HCEC 1CT (cell line): ENCODE measurements at places on chromosomes 4 and X.

GRCh38 chr4:33837043-33837838 is 2407.1 kb downstream of the ARAP2 start:
- peak; percentile 74 for DNase-seq

DNA sequence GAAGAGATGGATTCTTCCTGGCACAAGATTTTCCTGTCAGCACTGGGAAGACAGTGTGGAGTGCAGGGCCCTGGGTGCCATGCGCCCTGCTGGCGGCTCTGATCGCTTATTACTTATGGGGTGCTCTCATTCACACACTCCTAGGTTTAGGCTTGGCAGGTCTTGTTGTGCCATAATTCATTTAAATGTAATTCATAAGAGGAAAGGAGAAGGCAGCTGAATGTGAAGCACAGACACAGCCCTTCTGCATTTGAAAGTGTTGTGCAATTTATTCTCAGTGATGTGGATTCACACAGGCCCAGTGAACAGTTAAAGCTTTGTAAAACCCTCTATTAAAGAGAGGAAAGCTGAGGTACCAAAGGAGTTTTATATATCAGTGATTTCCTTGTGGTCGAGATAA is 249.7 kb downstream of the C4orf33 start:
- no peak for DNase-seq

DNA sequence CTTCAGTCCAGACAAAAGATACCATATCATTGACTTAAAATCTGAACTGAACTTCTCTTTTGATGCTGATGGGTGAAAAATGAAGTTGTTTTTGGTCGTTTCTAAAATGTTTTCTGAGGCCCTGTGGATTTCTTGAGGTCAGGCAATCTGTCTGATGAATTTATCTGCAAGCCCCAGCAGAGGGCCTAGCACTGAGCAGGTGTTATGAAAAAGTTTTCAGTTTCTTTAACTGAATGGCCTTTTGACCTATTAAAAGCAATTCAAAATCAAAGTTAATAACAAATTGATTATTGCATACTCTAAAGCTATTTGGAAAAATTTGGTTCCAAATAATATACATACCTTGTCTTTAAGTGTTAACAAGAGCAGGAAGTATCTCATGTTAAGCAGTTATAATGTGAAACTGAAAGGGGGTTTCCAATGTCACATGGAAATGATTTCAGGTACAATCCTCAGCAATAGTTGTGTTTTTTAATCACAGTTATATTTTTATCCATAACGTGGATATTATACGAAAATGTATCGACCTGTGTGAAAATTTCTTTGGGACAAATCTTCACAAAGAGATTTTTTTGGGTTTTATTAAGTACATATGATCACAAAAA is 285.0 kb downstream of the SPANXN1 start:
- DNase-seq: no peak

DNA sequence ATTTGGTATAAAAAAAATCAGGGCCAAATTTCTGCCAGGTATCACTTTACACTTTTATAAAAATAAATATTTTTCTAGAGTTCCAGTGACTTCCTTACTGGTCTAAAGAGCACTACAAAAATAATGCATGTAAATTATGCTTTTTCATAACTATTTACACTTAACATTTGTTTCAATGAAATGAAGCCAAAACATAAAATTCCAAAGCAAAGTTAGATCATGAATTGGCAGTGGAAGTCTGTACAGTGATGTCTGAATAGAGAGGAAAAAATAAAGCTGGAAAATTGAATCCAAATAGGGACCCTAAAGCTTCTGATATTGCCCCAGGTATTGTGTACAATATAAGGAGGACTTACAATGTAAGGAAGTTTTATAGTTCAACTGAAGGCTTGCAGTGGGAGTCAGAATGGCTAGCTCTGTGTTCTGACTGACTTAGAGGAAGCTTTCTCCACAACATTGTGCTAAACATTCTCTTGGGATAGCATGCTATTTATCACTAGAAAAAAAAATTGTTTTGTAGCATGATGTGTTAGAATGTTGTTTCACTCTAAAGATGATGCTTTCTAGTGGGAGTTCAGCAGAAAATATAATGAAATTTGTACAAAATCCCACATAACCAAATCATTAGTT is 288.2 kb upstream of the UGT8 start:
- DNase-seq: no peak

GRCh38 chr4:112951362-112952312 is 97.8 kb upstream of the ANK2 start:
- peak; percentile 3 for DNase-seq

GRCh38 chr4:177860171-177860570 is 417.9 kb upstream of the AGA start:
- no peak for DNase-seq

- DNase-seq: no peak
Measured at GRCh38 chrX:23844502-23845138, 61.6 kb downstream of the SAT1 start.

DNA sequence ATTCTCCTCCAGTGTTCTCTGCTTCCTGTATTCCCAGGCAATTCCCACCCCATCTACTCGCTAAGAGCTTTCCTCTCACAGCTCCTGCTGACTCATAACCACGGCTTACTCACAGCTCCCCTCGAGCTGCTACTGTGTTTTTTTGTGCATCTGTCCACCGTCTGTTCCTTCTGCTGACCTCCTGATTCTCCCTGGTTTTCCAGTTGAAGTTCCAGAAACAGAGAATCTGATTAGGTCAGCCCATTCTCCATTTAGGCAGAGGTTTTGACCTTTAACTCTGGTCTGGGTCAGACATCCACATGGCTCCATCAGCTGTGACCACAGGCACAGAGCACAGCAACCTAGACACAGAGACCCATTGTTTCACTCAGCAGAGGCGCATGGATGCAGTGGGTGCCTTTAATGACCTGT is 5.5 kb upstream of the SMIM20 start:
- peak; percentile 91 for DNase-seq

DNA sequence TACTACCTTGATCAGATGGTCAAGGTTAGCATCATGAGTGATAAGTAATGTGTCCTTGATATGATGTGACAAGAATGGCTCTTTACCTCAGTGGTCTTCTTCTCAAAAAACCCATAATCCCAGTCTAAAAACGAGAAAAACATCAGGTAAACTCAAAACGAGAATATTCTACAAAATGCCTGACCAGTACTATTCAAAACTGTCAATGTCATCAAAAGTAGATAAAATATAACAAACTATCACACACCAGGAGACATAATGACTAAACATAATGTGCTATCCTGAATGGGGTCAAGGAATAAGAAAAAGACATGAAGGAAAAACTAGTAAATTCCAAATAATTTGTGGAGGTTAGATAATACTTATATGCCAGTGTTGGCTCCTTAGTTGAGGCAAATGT is 85.2 kb upstream of the PDHA2 start:
- DNase-seq: no peak

DNA sequence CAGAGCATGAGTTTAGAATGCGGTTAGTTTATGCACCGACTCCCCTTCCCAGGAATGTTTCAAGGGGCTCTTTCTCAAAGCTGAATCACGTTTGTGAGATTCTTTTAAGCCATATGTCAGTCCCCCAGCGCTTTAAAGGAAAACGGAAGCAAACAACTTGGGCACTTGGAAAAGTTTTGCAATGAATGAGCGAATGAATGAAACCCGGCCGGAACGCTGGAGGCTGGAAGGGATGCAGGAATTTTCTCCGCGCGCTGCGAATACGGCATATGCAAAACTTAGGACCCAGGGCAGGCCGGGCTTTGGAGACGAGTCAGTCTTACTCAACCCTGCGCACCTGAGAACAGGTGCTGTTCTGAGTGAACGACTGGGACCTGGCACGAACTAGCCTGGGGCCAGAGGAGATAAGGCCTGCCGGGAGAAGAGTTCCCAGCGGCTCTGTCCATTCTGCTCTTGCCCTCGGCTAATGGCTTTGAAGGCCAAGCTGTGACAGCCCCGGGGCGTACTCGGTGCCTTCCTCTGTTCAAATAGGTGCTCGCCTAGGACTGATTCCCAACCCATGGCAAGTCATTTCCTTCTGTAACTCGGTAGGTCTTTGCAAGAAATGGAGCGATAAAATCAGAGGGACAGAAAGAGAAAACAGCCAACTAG is 743 bp upstream of the NRK start:
- DNase-seq: no peak

- no peak for DNase-seq
Measured at GRCh38 chr4:100098011-100098545, 92.2 kb downstream of the DDIT4L start.

- DNase-seq: no peak
Measured at GRCh38 chr4:85414972-85415371, 60.0 kb upstream of the ARHGAP24 start.

GRCh38 chrX:17967888-17968287 is 106.8 kb upstream of the RAI2 start:
- DNase-seq: no peak

DNA sequence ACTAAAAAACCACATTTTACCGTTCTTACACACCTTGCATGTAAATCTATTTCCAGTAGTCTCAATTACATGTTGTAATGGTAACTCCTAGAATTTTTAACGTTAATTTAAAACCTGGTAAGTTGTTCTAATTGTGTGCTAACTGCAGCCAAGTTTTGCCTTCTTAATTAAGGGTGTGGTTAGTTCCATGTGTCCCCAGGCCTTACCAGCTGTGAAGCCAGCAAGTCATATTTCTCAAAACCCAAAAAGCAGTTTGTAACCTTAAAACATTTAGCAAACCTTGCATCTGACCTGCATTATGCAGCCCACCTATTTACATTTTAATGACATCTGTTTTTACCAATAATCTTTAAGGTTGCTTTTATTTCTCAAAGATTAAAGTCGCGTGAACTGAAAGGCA is 18.4 kb upstream of the FAM47E start:
- DNase-seq: no peak

DNA sequence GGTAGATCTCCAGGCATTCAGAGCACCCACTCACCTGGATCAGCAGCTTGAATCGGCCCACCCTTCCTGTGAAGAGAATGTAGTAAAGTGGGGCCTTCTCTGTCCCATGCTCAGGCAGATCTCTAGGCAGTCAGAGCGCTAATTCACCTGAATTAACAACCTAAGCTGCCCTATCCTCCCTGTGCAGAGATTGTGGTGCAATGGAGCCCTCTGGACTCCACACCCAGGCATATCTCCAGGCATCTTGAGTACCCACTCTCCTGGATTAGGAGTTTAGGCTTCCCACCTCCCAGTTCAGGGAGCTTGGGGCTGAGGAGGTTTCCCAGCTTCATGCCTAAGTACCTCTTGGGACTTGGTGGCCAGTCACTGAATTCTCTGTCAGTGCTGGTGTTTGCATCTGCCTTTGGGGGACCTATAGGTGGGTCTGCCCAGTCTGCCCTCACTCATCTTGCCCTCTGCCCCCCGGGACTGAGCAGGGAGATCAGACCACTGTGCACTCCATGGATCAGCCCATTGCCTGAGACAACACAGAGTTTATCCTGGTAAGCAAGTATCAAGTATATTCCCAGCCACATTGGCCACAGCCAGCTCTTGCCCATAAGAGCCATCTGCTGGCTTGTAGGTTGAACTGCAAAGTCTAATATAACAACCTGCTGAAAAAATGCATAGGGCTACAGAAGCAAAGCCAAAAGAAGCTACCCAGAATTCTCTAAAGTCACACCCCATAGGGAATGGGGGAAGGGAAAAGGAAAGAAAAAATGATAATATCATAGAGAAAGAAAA is 372.9 kb downstream of the KLHL13 start:
- DNase-seq: no peak

DNA sequence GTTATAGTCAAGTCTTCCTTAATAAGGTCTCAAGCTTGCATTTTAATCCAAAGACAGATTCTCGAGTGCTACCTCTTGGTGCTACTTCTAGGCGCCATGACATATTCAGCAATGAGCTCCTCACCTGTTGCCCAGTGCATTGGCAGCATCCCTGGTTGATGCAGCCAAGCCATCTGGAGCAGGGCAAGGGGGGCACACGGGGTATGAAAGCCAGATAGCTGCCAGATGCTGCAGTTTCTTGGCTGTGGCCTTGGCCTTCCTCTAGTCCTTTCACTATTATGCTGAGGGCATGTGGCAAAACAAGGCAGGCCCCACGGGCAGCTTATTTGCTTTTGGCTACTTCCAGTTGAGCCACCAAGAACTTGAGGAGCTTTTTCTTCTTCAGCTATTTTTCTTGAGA is 168.6 kb upstream of the PGRMC2 start:
- no peak for DNase-seq

DNA sequence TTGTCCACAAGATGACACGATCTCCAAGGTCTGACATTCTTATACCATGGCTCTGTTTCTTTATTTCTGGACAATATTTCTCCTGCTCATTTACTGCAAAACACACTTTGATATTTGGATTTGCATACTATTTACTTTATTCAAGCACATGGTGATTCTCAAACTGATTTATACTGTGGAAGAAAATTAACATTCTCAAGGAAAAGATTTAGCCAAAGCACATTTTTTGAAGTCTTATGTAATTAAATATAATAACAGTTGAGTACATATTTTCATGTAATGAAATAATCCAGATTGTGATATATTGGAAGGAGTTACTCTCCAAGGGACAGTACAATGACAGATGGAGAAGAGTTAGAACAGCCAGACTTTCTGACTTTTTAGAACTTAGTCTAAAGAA is 155.8 kb upstream of the CT83 start:
- no peak for DNase-seq

GRCh38 chrX:148133105-148133725 is 152.1 kb downstream of the FMR1NB start:
- no peak for DNase-seq

- DNase-seq: peak; percentile 76
Measured at GRCh38 chr4:56613101-56613862, 67.8 kb downstream of the HOPX start.

- no peak for DNase-seq
Measured at GRCh38 chr4:6616087-6616995, 24.1 kb upstream of the MRFAP1 start.

GRCh38 chr4:52057196-52057595 is 6.1 kb downstream of the SPATA18 start:
- DNase-seq: no peak

DNA sequence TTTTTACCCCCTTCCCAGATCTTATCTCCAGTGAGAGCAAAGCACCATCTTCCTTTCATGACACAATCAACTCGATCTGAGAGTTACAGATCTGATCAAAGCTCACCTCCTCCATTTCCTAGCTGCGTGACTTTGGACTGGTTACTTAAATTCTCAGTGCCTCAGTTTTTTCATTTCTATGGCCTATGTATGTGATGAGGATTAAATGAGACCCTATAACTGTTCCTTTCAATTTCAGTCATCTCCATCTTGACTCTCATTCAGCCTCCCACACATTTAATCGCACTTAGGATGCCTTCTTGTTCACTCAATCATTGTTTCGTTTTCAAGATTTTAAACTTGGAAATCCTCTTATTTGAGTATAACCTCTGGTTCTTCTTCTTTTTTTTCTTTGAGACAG is 20.1 kb upstream of the CXCR3 start:
- DNase-seq: no peak

DNA sequence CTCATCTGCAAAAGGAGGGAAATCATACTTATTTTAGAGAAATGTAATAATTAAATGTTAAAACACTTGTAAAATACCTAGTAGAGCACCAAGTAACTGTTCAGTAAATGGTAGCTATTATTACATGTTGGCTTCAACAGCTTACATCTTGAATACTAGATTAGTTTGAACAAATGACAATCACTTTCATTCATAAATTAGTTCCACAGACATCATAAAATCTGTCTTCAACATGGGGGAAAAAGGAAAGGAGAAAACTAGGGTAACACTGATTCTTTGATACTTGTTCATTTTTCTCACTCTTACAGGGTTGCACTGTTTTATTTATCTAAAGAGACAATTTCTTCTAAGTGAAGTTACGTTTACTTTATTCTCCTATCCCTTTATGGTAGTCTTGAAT is 51.7 kb downstream of the CHM start:
- no peak for DNase-seq
